ENCODE measurements at places on chromosomes 2 and 18.

DNA sequence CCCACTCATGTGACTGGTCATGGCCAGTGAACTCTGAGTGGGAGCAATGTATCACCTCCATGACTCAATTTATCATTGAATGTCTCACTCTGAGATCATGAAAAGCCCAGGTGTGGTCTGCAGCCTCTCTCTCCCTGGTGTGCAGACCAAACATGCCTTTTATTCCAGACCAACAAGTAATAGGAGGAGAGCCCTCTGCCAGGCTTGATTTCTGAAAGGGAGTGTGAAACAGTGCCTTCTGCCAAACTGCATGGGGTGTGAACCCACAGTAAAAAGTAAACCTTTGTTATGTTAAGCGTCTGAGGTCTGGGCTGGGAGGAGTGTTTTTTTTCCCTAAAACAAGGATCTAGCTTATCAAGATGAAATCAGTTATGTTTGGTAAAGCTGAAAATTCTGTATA, 601.2 kb downstream of the ADCYAP1 start:
- H3K27me3 ChIP-seq: no peaks in the 10 kb centered on the region
- H3K4me3 ChIP-seq: no peak overlapping the region
- no peaks in the 10 kb centered on the region for H3K4me1 ChIP-seq
- no peak for ATAC-seq
- no peaks in the 10 kb centered on the region for H3K36me3 ChIP-seq
- no peak overlapping the region for H3K27ac ChIP-seq

DNA sequence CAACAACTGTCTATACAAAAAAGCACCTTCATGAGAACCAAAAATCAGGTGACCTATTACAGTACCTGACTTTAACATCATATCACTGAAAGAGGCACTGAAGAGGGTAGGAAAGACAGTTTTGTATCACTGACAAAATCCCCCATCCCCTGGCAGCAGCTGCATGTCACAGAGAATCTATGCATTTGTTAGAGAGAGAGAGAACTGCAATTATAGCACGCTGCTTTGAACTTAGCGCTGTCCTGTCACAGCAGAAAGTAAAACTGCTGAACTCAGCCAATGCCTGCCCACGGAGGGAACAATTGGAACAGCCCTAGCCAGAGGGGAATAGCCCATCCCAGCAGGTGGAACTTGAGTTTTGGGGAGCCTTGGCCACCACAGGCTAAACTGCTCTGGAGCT, 75.1 kb upstream of the NOL4 start:
- H3K4me3 ChIP-seq: no peak overlapping the region
- no peaks in the 10 kb centered on the region for H3K36me3 ChIP-seq
- no peak overlapping the region for H3K27ac ChIP-seq
- H3K27me3 ChIP-seq: no peaks in the 10 kb centered on the region
- no peaks in the 10 kb centered on the region for H3K4me1 ChIP-seq
- ATAC-seq: no peak

- no peak for ATAC-seq
- H3K27me3 ChIP-seq: peaks cover 32% of the 10 kb centered on the region
- no peaks in the 10 kb centered on the region for H3K36me3 ChIP-seq
- no peak overlapping the region for H3K27ac ChIP-seq
- H3K4me1 ChIP-seq: peaks cover 6% of the 10 kb centered on the region
Observed at GRCh38 chr2:191481305-191482070, 196.4 kb upstream of the NABP1 start.

DNA sequence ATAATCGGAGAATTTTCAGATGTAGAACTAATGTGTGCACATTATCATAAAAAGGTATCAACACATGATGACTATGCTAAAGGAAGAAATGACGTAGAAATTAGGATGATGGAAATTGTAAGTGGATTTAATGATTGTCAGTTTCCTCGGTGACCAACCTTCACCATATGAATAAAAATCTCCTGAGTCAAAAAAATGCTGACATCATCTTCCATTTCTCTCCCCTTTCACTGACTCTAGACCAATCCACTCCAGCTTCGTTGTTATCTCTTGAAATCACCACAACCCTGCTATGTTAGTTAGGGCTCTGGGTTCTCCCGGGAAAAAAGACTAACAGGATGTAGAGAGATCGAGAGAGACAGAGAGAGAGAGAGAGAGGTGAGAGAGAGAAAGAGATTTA, 204.8 kb upstream of the KYNU start:
- no peaks in the 10 kb centered on the region for H3K27me3 ChIP-seq
- H3K4me1 ChIP-seq: no peaks in the 10 kb centered on the region
- no peak for ATAC-seq
- no peak overlapping the region for H3K4me3 ChIP-seq
- no peak overlapping the region for H3K27ac ChIP-seq

DNA sequence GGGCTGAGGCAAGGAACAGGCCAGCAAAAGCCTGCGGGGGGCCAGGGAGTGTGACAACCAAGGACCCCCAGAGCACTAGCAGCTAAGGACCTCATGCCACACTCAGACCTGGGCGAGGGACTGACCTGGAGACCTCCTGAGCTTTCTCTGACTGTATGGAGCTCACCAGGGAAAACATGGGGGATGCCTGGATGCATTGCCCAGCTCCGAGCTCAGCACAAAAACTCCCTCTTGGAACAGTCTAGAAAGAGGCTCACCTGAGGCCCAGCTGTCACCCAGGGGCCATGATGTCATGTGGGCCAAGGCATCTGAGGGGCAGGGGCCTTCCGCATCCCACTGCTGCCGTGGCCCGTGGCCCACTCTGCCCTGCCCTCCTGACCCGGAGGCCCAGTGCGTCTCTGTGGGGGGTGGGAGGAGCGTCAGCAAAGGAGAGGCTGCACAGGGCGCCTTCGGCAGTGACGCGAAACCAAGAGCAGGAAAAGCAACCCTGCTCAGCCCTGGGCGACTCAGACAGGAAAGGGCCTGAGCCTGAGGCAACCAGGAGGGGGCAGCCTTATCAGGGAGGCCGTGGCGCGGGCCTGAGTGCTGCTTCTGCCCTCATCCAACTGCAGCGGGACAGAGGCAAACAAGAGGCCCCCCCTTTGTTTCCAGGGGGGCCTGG, 57.3 kb upstream of the ALPP start:
- peaks cover 16% of the 10 kb centered on the region for H3K4me1 ChIP-seq
- no peaks in the 10 kb centered on the region for H3K27me3 ChIP-seq
- H3K36me3 ChIP-seq: no peaks in the 10 kb centered on the region
- H3K27ac ChIP-seq: no peak overlapping the region
- H3K4me3 ChIP-seq: no peak overlapping the region

GRCh38 chr2:222017252-222017850, 281.4 kb downstream of the PAX3 start:
- ATAC-seq: no peak
- H3K4me3 ChIP-seq: no peak overlapping the region
- no peaks in the 10 kb centered on the region for H3K36me3 ChIP-seq
- H3K27me3 ChIP-seq: peaks cover 10% of the 10 kb centered on the region
- no peak overlapping the region for H3K27ac ChIP-seq

- peaks cover 28% of the 10 kb centered on the region for H3K4me1 ChIP-seq
- peaks cover 33% of the 10 kb centered on the region for H3K36me3 ChIP-seq
- ATAC-seq: peak; percentile 68
- no peaks in the 10 kb centered on the region for H3K27me3 ChIP-seq
Observed at GRCh38 chr2:32284321-32284720, 6.6 kb downstream of the YIPF4 start.
